NCI-H1436 treated with DMSO at 0.1 percent for 48 hours (cell line): ENCODE measurements at places on chromosomes 6 and 20.

DNA sequence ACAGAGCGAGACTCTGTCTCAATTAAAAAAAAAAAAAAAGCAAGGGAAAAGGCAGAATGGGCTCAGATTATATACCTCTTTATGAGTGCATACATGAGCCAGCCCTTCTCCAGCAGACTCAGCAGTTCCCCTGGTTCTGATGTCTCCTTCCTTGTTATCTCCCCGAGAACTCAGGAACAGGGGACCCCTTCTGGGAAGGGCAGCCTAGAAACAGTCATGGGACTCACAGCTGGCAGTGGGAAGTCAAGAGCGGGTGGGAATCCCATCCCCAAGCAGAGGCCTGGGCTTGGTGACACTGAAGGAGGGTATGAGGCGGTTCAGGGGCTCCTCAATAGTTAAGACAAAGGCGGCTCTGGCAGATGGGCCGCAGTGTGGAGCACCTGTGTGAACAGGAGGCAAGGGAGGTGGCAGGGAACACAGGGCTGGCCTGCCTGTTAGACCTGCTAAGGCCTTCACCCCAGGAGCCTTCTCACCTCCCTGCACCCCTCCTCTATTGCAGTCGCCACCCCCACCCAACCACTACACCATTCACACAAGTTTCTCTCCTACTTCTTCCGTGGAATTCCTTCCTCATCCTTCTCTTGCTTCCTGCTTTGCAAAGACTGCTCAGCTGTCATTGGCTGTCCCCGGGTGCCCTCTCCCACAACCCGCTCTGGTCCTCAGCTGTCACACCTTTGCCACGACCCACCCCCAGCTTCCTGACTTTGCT lies 29.7 kb upstream of the MDFI start:
- DNase-seq, result no peak

DNA sequence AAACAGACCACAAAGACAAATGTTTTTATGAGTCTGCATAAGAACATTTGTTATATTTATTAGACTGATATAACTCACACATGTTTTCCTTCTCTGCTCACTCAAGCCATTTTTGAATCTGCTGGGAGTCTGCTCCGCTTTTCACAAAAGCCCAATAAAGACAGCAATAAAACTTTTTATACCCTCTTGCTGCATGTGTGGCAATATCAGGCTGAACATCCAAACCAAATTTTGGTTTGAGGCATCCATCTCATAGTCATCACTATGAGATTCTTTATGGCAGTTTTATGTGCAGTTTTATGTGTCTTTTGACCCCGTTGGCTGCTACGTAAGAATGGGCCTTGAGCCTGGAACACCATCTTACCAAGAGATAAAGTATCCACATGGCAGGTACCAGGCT lies 1276.8 kb upstream of the ADGRB3 start:
- no peak for DNase-seq

DNA sequence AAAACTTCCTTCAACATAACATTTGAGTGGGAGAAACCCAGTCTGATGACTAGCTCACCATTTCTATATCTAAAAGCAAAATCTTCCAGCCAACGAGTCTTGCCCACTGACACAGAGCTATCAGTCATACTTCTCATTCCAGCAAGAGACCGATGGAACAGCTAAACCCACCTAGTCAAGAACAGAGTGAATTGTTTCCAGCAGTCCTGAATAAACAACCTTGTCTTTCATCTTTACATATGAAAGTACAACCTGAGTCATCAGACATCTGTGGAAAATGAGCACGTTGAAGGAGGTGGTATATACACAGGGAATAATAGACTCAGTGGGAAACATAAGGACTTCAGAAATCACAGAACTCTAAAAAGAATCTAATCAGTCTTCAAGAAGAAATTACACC lies 23.8 kb downstream of the NRSN1 start:
- no peak for DNase-seq

DNA sequence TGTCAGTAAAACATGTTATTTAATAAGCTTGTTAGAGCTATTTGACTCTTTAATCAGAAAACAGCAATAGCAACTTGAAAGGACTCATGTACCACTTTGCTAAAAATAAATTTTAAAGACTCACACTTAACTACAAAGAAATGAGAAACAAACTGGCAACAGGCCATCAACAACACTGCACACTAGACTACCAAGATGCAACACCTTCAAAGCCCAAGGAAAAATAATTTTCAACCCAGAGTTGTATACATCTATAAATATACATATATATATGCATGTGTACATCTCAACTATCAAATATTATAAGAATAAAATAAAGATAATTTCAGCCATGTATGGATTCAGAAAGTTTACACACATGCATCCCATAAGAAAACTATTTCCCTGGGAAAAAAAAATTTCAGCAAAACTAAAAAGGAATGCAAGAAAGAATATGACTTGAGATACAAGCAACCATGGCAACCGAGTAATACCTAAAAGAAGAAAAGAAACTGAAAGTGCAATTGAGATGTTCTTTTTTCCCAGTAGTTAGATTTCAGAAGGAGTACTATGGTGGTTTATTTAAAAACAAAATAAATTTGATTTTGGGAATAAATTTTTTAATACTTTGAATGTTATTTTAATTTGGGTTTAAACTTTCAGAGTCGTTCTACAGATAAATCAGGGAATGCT lies 303.8 kb downstream of the UBE3D start:
- DNase-seq, result no peak

DNA sequence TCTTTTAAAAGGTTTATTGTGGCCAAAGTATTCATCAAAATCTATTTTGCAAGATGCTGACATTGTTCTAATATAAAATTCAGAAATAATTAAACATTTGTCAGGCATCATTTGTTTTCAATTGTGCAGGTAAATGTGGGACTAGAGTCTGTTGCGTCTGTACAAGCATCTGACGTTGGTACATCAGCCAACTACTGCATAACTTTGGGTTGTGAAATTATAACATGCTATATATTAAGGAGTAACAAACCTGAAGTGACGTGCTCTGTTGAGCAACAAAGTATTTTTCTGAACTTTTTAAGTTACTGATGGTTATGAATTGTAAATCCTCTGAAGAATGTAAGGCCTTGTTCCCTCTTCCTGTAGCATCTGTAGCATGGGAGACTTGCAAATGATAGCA lies 66.0 kb downstream of the RNF182 start:
- no peak for DNase-seq

DNA sequence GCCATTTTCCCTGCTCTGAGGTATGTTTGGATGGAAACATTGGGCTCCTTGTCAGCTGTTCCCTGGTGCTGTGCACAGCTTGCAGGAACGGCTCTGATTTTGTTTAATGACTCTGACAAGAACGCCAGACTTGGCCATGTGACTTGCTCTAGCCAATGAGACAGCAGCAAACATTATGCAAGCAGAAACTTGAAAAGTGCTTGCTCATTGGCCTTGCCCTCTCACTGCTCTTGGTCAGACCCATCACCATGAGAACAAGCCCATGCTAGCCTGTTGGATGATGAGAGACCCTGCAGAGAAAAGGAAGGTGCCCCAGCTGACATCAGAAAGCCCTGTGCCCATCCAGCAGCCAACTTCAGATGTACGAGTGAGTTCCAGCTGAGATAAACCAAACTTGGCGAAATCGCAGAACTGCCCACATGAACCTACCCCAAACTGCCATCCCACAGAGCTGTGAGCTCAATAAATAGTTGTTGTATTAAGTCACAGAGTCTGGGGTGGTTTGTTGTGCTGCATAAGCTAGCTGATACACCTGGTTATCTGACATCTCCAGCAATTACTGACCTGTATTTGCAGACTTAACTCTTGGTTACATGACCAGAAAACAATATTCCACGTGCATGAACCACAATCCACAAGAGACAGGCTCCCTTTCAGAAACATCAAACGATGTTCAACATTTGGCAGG lies 96.9 kb downstream of the JPH2 start:
- peak; percentile 35 for DNase-seq

- DNase-seq, result no peak
These were observed 152.4 kb upstream of the MAN1A1 start for GRCh38 chr6:119501798-119502483.

GRCh38 chr6:151290877-151291721 lies 51.3 kb downstream of the AKAP12 start:
- DNase-seq, result no peak

DNA sequence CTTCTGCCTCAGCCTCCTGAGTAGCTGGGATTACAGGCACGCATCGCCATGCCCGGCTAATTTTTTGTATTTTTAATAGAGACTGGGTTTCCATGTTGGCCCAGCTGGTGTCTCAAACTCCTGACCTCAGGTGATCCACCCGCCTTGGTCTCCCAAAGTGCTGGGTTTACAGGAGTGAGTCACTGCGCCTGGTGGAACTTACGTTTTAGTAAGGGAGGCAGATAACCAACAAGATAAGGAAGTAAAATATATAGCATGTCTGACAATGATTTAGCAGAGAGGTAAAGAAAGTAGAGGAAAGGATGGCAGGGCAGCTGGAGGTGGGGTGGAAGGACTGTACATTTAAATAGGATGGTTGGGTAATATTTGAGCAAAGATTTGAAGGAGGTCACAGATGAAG lies 12.8 kb upstream of the MYMX start:
- no peak for DNase-seq
